Activated T-cell treated with anti-CD3 and anti-CD28 coated beads, Interleukin-2, amount 50 U/mL, for 48 hours (primary cell): ENCODE measurements at places on chromosomes 6 and 20.

DNA sequence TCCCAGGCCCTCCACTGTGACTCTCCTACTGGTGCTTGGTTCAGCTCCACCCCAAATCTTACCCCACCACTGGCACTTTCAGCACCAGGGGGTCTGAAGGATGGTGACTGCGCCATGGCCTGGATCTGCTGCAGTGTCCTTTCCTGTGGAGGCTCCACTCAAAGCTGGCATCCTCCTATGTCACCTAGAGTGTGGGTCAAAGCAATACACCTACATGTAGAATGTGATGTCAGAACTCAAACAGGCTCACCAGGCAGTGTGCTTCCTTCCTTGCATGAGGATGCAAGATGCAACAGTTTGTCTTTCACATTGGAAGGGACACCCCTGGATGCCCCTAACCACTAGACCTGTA lies 32.8 kb upstream of the MICB start:
- no peak for DNase-seq

- DNase-seq = no peak
Measured at GRCh38 chr6:147149826-147150225, 54.4 kb upstream of the STXBP5 start.

- no peak for DNase-seq
Measured at GRCh38 chr6:138103871-138104270, 3.3 kb downstream of the PERP start.

GRCh38 chr20:62623488-62624324 lies 18.6 kb upstream of the SLCO4A1 start:
- peak; percentile 96 for DNase-seq

- no peak for DNase-seq
Measured at GRCh38 chr20:12113468-12114371, 196.0 kb downstream of the BTBD3 start.

DNA sequence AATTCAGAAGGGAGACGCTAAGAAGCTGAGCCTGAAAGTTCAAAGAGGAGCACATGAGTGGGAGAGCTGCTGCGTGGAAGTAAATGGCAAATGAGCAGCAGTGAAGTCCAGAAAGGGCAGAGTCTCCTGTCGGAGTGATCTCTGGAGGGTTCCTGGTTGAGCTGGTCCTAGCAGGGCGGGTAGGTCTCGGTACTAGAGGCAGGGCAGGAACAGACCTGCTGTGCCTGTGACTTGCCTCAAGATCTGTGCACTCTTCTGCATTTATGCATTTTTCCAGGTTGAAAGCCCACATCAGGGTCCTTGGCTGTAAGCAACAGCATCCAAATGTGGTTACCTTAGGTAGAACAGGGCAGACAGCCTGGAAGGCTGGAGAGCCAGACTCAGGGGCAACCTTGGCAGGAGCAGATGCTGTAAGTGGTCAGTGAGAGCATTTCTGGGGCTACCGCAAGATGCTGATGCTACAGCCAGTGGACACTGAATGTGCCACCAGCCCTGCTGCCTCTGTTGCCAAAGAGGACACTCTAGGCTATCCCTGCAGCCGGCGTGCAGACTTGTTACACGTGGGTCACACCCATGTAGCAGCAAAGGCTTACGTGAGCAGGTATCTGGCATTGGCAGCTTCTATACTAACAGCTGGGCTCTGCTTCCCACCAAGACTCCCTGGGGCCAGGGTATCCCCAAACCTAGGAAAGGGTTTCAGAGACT lies 8.4 kb downstream of the DUSP22 start:
- no peak for DNase-seq

- DNase-seq = no peak
Measured at GRCh38 chr6:35742842-35743241, 6.0 kb downstream of the ARMC12 start.

GRCh38 chr6:14789996-14790395 lies 455.9 kb upstream of the JARID2 start:
- DNase-seq = no peak

DNA sequence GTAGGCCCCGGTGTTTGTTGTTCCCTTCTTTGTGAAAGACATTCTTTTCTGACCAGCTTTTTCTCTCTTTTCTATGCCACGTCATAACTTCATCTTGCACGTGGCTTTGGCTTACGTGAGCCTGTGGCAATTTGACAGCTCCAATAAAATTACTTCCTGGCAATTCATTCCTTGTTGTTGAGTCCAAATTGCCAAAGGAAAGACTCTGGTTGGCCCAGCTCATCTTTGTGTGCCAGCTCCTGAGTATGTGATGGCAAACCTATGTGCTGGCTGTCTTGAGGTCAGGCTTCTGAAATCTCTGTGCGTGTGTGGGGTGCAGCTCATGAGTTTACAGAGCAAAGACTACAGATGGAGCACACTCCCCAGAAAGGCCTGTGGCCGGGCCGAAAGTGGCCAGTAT lies 272.5 kb upstream of the SGK1 start:
- no peak for DNase-seq

GRCh38 chr6:424741-425417 lies 33.3 kb downstream of the IRF4 start:
- no peak for DNase-seq

- DNase-seq = peak; percentile 16
Measured at GRCh38 chr6:127641905-127642304, 64.9 kb downstream of the C6orf58 start.

DNA sequence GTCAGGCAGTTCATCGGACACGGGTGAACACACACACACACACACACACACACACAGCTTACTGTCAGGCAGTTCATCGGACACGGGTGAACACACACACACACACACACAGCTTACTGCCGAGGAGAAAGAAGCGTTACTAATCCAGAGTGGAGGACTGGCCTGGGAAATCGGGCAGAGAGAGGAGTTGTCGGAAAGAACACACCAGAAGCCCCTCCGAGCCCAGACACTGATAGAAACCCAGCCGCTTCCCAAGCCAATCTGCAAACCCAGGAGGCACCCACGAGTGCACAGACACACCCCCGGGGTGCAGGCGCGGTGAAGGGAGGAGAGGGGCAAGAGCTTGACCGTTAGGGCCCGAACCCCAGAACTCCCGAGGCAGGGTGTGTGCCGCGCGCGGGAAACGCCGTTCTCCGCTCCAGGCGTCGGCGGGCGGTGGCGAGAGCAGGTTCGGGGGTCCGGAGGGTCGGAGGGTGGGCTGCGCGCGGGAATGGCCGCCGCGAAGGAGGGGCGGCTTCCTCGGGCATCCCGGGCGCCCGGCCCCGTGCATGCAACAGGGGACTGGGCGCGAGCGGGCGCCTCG lies 636 bp downstream of the ELOVL2 start:
- no peak for DNase-seq

DNA sequence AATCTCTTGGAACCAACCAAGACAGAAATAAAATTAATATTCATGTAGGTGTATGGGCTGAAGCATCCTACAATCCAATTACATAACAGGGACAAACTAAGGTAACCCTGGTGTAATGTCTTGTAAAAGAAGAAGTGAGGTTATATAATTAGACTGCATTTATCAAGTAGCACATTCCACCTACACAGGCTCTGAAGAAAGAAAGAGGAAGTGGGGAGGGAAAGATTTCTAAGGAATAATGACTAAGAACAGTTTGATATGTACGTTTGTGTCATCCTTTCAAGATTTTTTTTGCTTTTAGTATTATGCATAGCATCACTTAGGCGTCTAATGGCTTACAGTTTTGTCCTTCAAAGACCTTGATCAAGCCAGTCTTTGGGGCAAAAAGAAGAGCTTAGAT lies 139.7 kb downstream of the PLCB1 start:
- no peak for DNase-seq
